ENCODE measurements at places on chromosomes 4 and X.

GRCh38 chr4:75639124-75639695, 8.9 kb upstream of the CDKL2 start:
- DNase-seq: no peak

DNA sequence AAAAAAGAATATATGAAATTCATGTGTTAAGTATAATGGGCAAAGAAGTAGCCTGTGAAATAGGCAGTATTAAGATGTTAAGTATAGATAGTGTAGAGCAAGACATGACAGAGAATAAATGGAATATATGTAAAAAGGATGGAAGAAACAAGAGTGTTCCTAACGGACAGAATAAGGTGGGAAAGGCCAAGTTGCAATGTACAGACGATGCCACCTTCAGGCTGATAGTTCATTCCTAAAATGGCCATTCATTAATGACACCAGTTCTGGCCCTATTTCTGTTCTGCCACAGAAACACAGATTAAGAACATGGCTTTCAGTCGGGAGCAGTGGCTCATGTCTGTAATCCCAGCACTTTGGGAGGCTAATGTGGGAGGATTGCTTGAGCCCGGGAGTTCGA, 4.4 kb upstream of the FAM184B start:
- no peak for DNase-seq

DNA sequence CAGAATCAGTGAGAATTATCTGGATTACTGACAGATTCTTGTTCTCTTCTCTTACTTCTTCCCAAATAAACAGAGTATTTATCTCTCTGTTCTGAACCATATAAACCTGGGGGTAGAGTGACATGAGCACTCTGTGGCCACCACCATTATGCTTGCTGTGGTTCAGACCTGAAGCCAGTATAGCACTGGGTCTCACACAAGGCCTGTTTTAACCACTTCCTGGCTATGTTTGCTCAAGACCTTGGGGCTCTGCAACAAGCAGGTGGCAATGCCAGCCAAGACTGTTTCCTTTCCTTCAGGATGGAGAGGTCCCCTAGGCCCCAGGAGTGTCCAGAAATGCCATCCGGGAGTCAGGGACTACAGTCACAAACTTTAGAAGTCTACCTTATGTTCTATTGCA, 21.7 kb upstream of the HEPH start:
- peak; percentile 7 for DNase-seq

GRCh38 chr4:4592414-4592813, 50.6 kb upstream of the STX18 start:
- DNase-seq: no peak

GRCh38 chrX:71671043-71671780, 3.9 kb downstream of the LOC101059915 start:
- no peak for DNase-seq

DNA sequence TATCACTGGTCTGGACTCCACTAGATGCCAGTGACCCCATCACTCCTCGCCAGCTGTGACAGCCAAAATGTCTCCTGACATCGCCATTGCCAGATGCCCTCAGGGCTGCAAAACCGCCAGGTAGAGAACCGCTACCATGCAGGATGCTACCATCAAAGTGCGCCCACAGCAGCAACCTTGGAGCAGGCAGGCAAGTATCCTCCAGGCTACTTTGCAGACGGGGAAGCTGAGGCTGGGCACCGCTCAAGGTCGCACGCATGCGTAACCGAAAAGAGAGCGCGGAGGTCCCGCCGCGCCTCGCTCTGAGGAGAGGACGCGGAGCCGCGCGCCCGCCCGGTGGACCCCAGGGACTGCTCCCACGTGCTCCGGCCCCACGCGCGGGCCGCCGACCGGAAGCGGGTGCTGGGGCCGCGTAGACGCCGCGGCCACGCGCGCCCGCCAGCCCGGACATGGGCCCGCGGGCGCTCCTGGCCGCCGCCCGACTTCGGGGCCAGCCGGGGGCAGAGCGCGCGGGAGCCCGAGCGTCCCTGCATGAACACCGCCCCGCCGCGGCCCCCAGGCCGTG, at the start of gene STS:
Gene STS, plus strand, starts transcription at position 300 of the 565 bp plus-strand sequence. CDS start 105,488 bp downstream, outside the sequence.
- DNase-seq: no peak

GRCh38 chrX:118459494-118459893, 36.1 kb upstream of the DOCK11 start:
- DNase-seq: peak; percentile 39

- DNase-seq: no peak
Observed at GRCh38 chrX:153773218-153773611, 7.6 kb upstream of the SRPK3 start.

DNA sequence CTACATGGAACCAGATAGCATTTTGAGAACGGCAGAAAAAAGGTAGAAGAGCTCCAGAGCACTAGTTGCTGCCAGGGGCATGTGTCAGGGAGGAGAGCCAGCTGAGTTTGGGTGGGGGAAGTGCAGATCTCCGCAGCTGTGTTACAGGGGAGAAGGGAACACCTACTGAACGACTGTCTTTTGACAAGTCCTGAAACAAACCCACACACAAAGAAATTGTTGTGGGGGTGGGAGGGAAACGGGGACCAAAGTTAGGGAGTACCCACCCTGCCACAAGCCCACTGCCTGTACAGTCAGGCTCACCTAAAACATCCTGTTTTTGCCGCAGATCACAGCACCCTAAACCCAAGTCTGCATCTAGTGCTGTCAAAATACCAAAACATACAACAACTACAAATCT, 55.5 kb downstream of the LEF1 start:
- DNase-seq: peak; percentile 87

DNA sequence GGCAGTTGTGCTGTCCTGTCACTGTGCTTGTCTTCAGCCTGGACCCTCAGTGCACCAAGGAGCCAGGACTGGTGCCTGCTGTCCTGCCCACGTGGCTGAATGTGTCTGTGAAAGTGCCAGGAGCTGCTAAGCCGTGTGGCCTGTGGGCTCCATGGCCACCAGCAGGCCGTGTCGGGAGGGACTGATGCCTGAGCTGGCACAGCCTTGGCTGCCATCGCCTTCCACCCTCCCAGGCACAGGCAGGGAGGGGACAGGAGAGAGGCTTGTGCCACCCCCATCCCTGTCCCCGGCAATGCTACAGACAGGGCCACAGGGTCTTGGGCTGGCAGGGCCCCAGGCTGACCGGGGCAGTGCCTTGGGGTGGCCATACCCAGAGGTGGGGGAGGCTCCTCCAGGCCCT, 24.8 kb downstream of the DOK7 start:
- no peak for DNase-seq

GRCh38 chrX:79369871-79370270, 2.7 kb upstream of the ITM2A start:
- no peak for DNase-seq

DNA sequence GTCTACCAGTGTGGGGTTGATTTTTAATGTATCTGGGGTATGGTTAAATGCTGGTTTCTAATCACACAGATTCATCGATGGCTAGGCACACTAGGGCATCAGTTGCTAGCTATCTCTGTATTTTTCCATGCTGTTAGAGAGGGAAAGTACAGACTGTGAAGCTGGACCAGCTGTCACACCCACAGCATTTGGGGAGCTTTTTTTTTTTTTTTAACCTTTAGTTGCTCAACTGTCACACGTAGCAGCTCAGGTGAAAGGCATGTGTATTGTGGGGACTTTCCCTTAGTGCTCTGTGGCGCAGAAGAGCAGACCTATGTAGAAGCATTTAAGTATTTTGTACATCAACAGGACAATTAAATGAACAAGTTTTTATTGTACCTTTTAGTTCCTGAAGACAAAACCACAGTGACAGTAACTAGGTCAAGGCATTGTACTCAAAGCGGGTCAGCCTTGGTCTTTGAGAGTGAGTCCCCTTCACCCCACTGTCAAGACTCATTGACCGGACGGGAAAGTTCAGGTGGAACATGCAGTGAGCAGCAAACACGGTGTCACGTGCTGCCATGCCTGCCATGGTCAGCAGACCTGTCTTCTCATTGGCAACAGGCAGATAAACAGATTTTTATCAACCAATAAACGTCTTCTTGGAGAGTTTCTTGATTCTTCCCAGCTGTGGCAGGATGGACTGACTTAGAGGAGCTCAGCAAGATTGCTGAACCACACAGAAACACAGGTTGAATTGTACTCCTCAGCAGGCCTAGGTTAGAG, 65.3 kb downstream of the CASP3 start:
- DNase-seq: peak; percentile 14

- DNase-seq: no peak
Observed at GRCh38 chrX:81489987-81490386, 288.1 kb downstream of the SH3BGRL start.

GRCh38 chr4:176565049-176565448, 227.7 kb downstream of the VEGFC start:
- no peak for DNase-seq
